ENCODE measurements at places on chromosomes 6 and 20. TPM values are rescaled to one million over a fixed set of nuclear protein-coding genes. Genes with fewer than 3 reads are reported as not detected.

DNA sequence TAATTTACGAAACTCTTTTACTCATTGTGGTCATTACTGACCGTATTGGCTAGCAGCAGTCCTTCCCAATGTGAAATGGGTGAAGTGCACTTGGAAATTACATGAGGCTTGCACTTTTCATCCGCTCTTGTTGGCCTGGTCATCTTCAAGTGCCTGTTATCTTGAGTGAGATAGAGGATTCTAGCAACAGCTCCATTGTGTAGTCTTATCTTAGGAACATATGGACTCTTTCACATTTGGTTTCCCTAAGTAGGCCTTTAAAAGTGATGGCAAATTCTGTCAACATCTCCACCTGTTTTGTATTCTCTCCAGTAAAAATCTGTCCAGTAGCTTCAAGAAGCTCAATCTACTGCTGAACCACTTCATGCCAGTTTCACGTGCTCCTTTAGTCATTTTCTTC is 114.8 kb upstream of the MARCKS start:
- no peak for DNase-seq

DNA sequence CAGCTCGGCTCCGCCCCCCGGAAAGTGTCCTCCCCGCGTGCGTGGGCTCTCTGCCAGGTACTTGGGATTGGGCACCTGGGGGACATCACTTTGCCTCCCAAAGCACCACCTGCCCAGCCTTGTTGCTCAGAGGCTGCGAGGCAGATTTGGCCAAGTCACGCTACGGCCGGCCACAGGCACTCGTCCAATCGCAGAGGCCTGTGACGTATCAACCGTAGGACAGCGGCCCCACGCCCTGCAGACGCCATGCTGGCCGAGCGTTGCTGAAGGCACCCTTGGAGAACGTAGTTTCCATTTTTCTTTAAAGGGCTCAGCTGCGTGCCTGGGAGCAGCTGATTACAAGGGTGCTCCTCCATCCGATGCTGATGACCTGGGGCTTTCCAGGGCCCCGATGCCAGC is 3.1 kb downstream of the NTSR1 start:
- no peak for DNase-seq

GRCh38 chr6:150269130-150269856 is 99.5 kb upstream of the IYD start:
- no peak for DNase-seq

DNA sequence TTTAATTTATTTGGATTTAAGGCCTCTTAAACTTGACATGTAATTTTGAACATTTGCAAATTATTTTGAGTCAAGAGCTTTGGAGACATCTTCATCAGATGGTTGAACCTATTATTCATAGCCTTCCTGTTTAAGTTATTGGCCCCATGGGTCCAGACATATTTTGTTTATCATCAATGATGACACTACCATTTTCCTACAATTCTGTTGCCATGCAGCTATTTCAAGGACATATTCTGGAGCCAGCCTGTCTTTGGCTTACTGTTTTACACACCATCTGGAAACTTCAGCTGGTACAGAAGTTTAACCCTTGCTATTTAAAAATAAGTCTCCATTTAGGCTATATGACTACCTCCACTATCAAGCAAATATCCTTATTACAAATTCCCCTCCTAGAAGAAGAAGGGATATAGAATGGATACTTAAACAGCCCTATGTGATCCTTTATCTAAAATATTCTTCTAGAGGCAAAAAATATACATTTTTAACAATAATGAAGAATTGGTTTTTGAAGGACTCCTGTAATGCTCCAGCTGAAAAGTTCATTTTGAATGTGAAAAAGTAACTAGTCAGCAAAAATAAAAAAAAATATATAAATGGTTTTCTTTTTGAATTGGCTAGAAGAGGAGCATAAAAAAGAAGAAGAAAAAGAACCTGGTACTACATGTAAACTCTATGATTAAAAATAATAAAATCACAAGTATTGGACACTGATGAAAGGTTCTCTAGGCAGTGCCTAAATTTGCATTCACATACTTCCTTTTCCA is 544.0 kb upstream of the HS3ST5 start:
- DNase-seq = no peak

- DNase-seq = no peak
These were observed 19.1 kb downstream of the SLX4IP start for GRCh38 chr20:10454151-10454750.

- DNase-seq = peak; percentile 90
These were observed 16.4 kb downstream of the BRD2 start for GRCh38 chr6:32984622-32985389.

DNA sequence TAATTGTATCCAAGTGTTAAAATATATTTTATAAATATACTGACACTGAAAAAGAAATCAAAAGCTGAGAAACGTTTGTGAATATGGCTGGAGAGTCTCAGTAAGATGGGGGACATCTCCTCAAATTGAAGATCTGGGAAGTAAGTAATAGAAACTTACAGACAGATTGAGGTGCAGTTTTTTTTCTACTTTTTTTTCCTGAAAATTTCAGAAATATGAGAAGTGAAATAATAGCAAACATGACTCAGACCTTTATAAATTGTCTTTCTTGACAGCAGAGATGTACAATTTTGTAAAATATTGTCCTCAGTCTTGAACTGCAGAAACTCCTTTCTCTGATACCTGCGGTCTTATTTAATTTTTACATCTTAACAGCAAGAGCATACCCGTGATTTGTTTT is 347.1 kb downstream of the UTRN start:
- DNase-seq = no peak

The PRR18 gene
- total RNA-seq = not detected

The BMP2 gene
- total RNA-seq = 13.1 TPM

The TUBB2B gene
- total RNA-seq = 4.6 TPM

The INSM1 gene
- not detected for total RNA-seq

The BPI gene
- not detected for total RNA-seq

All from dermis microvascular lymphatic vessel endothelial cell (primary cell).